ENCODE measurements at places on chromosomes 11 and 22. TPM values are rescaled to one million over a fixed set of nuclear protein-coding genes. Genes with fewer than 3 reads are reported as not detected.

ZC3H12C gene
- 10.3 TPM for total RNA-seq

RFPL2 gene
- total RNA-seq: not detected

CEND1 gene
- not detected for total RNA-seq

TMEM225 gene
- total RNA-seq: not detected
